ENCODE measurements at places on chromosomes 6 and 20.
A peak's percentile ranks its signal among the peaks of the same experiment; 100 is the strongest.

- DNase-seq = no peak
Observed at GRCh38 chr6:63882208-63882607, 246.6 kb downstream of the PHF3 start.

- no peak for DNase-seq
Observed at GRCh38 chr6:26416288-26416687, 14.2 kb downstream of the BTN3A1 start.

DNA sequence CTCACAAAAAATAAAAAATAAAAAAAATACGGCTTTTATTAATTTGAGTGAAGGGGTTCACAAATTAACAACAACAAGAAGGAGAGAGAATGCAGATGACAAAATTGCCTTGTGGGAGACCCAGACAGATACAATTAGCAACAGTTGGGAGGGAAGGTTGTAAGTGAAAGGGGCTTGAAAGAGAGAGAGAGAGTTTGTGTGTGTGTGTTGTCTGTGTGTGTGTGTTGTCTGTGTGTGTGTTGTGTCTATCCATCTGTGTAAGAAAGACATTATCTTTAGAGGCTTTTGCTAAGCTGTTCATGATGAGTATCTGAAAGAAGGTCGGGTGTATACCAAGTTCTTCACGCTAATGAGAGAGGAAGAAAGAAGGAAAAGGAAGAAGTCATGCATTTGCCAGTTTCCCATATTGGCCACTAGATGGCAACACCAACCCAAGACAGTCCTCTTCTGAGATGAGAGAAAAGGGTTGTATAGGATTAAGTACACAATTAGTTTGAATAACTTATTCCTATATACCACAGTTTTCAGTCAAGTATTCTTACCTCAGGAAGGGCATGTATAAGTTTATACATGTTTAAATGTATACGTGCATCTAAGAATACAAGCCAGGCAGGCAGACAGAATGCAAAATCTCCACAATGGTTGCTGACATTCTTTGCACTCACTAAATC is 63.7 kb upstream of the CD2AP start:
- DNase-seq = peak; percentile 65

DNA sequence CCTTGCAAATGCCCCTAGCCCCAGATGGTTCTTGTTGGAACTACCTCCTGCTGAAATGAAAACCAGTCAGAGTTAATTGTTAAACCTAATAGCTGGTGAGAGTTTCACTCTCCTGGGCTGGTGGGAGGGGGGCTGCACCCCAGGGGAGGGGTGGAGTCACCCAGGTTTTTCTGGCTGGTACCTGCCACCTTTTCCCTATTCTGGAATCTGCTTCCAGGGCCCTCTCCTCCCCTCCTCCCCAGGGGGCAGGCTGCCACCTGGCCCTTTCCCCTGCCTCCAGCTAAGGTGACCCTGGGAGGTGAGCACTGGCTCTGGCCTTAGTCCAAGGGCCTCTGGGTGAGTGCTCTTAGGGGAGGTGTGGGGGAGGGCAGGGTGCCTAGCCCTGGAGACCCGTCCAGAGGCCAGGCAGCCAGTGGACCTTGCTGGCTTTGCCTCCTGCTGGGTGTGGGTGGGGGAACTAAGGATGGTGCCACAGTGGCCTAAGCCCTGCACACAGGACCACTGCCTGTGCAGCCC is 48.8 kb upstream of the EPB41L1 start:
- no peak for DNase-seq

DNA sequence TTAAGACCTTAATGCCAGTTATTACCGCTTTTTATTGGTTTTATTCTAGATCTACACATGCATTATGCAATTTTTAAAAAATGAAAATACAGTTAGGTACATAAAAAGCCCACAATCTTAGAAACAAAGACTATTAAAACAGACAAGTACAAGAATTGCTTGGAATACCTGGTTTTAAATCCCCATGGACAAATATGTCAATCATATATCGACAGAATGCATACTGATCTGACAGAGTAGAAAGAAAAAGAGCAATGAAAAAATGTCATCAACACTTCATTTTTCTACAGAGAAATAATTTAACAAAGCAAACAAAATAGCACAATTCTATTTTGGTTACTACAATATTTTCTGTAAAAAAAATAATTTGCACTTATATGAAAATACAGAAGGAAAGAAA is 139.7 kb downstream of the TRDN start:
- no peak for DNase-seq

GRCh38 chr6:140264431-140264830 is 890.0 kb upstream of the CITED2 start:
- no peak for DNase-seq

DNA sequence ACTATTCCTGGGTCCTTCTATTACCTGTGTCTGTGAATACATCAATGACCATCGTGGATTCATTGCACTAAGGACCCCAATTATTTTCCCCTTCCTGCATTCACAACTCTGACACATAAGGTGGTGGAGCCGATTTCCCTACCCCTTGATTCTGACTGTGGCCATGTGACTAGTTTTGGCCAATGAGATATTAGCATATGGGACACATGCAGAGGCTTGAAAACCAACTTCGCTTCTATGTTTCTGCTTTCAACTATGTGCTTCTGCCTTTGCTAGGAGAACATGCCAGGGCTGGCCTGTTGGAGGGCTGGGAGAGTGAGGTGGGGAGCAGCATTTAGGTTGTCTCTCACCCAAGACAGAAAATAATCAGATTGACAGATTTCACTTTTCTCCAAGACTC is 483.1 kb upstream of the JAG1 start:
- DNase-seq = no peak

GRCh38 chr20:42432496-42433334 is 757.0 kb downstream of the PTPRT start:
- no peak for DNase-seq

- DNase-seq = no peak
Observed at GRCh38 chr6:134948691-134949090, 1.2 kb downstream of the ALDH8A1 start.

- DNase-seq = no peak
Observed at GRCh38 chr20:11813106-11813890, 104.4 kb upstream of the BTBD3 start.

- DNase-seq = no peak
Observed at GRCh38 chr20:61853073-61854005, 212.3 kb downstream of the TAF4 start.

DNA sequence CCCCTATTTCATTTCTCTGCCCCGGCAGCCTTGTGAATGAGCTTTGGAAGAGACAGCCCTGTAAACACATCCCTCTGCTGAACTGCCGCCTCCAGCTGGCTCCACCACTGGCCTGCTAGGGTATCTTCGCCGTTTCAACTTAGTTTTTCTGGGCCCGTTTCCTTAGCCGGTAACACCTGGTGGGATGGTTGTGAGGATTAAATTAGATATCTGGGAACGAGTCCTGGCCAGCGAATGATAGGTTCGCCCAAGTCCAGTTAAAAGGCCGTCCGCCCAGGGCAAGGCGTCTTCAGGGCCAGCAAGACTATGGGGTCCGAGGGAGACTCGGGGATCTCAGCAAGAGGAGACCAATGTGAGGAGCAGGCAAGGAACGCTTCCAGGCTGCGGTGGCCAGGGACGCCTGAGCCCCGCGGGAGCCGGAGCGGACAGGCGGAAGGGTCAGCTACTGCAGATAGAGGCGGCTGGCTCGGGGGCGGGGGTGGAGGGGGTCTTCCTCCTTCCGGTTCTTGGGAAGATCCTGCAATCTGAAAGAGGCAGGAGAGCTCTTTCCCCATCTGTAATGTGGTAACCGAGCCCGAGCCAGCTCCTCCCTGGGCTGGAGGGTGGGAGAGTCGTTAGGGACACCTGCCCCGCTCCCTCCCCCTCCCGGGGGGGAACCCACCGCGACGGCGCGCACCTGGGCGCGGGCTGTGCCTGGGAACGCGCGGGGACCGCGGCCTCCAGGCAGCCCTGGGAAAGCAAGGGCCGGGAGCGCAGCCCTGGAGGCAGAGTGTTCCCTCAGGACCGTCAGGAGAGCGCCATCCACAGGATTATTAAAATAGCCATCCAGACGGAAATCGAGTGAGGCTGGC is 4.5 kb upstream of the PTCRA start:
- DNase-seq = no peak

- no peak for DNase-seq
Observed at GRCh38 chr6:128259730-128260685, 260.4 kb downstream of the PTPRK start.

GRCh38 chr20:20491110-20491783 is 123.3 kb downstream of the INSM1 start:
- peak; percentile 54 for DNase-seq

GRCh38 chr6:132405143-132405915 is 4.1 kb upstream of the MOXD1 start:
- peak; percentile 49 for DNase-seq

GRCh38 chr6:145813285-145814034 is 1.1 kb downstream of the FBXO30 start:
- peak; percentile 67 for DNase-seq

DNA sequence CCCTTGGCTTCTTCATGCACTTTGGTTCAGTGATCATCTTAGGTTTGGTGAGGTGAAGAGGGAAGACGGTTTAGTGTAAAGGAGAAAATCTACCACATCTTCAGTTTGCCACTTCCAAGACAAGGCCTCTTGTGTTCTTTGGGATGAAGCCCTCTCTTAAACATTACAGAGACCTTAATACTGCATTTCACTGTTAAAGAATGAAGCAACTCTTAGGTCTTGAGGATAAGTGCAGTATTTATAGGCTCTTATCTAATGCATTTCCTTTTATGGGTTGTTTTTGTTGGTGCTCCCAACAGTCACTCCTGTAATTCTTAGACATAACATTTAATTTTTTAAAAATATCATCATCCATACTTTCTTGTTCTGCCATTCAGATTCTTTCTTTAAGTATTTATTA is 139.9 kb upstream of the LAMP5 start:
- peak; percentile 65 for DNase-seq

GRCh38 chr20:32767418-32768198 is 5.4 kb downstream of the DNMT3B start:
- no peak for DNase-seq

- DNase-seq = no peak
Observed at GRCh38 chr6:137763436-137763835, 103.6 kb upstream of the TNFAIP3 start.

DNA sequence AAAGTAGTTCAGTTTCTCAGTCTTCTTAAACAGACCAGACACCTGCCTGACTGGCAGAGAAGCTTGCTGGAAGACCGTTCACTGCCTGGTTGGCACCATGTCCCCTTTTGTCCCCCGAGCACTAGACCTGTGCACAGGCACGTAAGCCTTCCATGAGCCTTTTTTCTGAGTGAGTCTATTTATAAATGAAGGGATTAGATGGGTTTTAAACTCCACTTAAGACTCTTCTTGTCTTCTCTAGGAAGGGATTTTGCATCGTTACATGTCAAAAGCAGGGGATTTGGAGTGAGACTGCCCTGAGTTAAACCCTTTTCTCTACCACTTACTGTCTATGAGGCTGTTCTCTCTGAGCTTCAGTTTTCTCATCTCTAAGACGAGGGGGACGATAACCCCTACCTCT is 37.6 kb downstream of the STK35 start:
- DNase-seq = no peak

- no peak for DNase-seq
Observed at GRCh38 chr20:60240415-60240814, 282.2 kb downstream of the CDH26 start.

- peak; percentile 28 for DNase-seq
Observed at GRCh38 chr20:62066983-62067433, 1.3 kb upstream of the TAF4 start.

DNA sequence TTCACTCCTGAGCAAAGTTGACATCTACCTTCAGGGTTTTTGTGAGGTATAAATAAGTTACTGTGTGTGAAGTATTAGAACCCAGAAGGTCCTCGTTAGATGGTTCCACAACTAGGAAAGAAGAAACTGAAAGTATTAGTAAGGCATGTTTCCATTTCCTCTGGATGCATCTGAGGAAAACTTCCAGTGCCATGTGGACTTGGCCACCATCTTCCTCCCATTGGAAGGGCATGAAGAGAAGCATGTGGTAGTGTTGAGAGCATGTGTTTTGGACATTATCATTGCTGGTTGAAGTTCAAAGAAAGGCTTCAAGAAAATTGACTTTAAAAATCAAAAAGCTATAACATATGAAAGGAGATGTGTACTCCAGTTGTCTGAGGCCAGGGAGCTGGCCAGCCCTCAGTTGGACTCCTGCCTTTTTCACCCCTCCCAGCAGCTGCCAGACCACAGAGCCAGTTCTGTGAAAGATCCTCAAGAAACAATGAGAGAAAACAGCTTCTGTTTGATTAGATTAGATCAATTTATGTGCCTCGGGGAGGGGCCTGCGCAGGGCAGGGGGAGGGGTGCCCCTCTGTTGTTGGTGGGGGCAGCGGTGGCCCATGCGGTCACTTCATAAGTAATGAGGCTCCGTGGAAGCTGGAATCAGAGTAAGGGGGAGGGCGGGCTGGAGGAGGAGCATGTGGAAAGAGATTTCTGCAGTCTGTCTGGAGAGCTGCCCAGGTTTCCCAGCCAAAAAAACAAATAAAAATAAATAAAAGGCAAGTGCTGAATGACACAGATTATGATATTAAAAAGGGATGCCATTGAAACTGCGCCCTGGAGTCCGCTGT is 154.0 kb downstream of the JARID2 start:
- peak; percentile 67 for DNase-seq

DNA sequence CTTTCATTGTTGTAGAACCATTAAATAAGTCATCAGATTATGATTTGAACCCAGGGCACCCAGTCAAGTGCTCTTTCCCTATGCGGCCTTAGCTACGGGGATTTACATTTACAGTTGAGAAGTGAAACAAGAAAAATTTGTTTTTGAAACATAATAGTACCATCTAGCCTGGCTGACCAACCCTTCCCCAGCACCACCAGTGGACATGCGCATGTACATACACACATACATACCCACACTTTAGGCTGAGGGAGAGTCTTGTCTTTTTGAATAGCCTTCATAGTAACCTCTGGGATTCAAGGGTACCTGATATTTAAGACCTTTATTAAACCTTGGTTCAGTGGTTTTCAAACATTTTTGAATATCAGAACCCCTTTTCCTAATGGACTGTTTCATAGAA is 33.8 kb downstream of the SCAND1 start:
- DNase-seq = no peak

DNA sequence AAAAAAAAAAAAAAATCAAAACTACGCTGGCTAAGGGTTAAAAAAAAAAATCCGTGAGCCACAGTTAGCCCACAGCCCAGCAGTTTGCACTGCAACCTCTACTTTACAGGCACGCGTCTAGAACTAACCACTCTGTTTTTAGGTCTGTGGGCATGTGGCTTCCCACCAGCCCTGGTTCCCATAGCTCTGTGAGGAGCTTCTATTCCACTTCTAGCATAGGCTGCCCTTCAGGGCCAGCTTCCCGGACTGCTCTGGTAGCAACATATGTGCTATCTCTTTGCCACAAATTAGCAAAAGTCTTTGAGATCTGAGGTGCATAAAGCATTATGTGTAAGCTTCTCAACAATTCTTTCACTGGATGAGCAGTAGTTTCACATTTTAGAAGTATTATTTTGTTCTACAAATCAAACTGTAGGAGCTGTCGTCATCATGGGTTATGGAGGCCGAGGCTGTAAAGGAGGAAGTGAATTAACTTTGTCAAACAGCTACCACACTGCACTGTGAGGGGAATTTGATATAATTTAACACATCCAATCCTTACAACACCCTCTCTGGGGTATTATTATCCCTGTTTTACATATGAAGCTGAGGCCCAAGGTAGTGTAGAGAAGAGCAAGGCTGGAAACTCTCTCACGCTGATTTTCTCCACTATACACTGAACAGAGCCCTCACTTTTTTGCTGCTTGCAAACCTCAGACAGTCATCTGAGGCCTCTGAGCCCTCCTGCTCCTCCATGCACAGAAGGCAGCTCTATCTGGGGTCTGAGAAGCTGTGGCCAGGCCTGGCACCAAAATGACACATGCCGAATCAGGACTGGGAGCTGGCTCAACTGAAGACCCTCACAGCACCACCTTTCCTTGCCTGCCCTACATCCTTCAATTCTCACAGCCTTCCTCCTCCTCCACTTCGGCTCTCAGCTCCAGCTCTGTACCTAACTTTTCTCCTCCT is 35.4 kb downstream of the MAN1A1 start:
- no peak for DNase-seq

- peak; percentile 32 for DNase-seq
Observed at GRCh38 chr6:37638414-37639341, 59.0 kb downstream of the MDGA1 start.

Measured in fibroblast of skin of back (primary cell).